ENCODE measurements at places on chromosomes 3 and 15.

- peak; percentile 62 for DNase-seq
Observed at GRCh38 chr15:76340803-76341365, 4.3 kb downstream of the ISL2 start.

GRCh38 chr3:190288836-190289235, 33.4 kb downstream of the CLDN1 start:
- DNase-seq = no peak

DNA sequence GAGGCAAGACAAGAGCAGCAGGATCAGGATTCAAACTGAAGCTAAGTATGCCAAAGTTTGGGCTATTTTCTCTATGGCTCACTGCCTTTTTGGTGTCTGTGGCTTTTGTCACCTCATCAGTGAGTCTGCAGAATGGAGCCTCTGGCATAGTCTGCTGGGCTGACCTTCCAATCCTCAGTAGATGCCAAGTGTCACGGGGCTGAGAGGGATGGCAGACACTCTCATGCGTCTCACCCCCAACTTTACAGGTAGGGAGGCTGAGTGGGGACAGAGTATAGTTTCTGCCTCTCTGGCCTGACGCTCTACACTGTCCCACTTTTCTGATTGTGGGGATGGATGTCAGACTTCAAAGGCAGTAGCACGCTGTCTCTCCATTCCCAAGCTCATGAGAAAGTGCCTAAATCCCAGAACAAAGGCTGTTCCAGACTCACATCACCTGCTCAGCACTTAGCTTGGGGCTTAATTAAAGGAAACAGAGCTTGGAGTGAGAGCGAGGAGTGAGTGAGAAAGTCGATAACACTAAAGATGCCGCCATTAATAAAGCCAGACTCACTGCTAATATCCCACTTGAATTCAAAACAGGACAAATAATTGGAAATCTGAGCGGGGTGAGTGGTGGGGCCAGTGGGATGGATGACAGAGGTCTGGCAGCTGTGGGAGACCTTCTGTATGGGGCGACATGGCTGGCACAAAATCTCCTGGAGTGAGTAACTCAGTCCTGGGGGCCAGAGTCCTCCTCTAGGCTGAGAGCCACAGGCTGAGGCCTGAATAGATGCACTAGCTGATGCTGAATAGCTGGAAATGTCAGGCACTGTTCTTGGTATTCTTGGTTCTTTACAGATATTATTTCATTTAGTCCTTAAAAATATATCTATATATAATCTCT, 78.4 kb upstream of the MRPS22 start:
- DNase-seq = no peak

GRCh38 chr3:157099326-157100095, 60.4 kb downstream of the CCNL1 start:
- peak; percentile 18 for DNase-seq

DNA sequence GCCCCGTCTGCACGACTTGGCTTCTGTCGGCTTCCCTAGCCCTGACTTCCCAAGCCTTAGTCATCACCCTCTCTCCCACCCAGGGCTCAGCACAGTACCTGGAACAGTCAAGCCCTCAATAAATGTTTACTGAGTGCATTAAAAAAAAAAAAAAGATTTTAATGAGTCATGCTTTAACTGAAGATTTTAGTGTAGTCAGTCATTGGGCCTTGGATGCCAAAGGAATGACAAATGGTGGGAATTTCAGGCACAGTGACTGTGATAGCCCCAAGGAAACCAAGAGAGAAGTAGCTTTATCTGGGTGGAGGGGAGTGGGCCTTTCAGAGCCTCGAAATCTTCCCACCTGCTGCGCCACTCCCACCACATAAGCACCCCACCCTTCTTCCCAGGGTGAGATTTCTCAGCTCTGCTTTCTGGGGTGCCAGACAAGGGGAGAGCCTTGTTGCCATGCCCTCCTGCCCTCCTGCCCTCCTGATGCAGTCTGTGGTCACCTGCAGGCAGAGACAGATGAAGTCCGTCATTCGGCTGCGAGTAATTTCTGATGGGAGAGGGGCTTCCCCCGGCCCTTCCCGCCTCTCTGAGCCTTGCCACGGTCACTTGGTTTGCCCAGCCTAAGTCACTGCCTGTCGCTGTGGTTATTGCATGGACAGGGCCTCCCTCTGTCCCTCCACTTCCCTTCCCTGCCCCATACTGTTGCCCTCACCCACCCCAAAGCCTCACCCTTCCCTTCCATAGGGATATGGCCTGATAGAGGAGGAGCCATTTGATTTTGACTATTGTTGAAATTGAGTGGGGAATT, 41.8 kb downstream of the SMAD3 start:
- no peak for DNase-seq

- DNase-seq = no peak
Observed at GRCh38 chr15:66288551-66289185, 4.7 kb upstream of the DIS3L start.

GRCh38 chr3:49649576-49649975, 24.6 kb upstream of the APEH start:
- no peak for DNase-seq

GRCh38 chr15:90037511-90037860, 36.4 kb downstream of the ZNF710 start:
- DNase-seq = no peak

GRCh38 chr3:27976933-27977332, 254.8 kb upstream of the EOMES start:
- no peak for DNase-seq

- DNase-seq = peak; percentile 10
Observed at GRCh38 chr3:120567370-120568201, 28.6 kb upstream of the NDUFB4 start.

- no peak for DNase-seq
Observed at GRCh38 chr15:92463826-92464225, 70.1 kb downstream of the ST8SIA2 start.

DNA sequence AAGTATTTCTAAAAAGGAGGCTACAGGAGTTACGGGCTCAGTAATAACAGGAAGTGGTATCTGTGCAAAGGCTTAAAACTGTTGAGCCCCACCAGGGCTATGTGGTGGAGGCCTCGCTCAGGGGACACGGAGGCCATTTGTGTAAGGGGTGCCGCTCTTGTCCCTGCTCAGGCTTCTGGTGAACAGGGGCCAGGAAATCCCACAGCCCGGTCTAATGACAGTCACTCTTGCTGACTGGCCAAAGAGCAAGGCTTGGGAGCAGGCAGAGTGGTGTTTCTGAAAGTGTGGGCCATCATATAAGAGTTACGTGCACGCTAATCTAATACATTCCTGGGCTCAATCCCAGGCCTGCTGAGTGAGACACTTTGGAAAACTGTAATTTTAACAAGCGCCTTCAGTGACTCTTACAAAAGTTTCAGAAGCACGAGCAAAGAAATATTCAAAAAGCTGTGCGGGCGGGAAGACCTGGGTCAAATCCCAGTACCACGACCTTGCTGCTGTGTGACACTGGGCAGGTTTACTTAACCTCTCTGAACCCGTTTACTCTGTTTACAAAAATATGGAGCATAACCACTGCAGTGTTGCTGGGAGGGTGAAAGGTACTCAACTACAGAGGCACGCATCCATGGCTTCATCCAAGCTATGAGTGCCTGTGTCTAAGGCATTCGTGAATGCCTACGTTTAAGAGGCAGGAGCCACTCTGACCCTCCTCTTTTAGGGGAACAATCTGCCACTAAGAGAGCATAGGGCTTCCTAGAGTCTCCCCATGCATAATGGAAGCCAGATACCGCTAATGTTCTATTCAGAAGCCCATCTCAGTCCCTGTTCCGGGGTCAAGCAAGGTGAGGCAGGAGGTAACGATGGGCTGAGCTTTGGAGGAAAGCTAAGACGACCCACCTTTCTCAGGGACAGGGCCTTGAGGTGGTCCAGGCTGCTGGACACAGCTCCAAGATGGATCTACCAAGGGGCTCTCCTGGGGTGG, 2.0 kb downstream of the ATP10A start:
- peak; percentile 44 for DNase-seq

DNA sequence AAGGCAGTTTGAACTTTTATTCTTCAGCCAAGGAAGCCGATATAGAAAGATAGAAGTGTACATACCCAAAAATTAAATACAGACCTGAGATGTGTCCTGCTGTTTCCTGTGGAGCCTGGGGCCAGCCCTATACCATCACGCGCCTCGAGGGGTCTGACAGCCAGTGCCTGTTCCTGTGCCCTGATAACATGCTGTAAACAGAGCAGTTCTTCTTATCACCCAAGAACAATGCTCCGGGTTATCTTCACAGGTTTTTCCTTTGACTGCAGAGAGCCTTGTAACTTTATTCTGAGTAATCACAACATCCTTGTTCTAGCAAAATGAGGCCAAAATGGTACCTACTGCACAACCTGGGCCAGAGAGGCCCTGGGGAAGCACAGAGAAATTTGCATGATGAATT, 289.7 kb upstream of the CHRM5 start:
- no peak for DNase-seq

GRCh38 chr15:90325726-90326125, 26.4 kb upstream of the ZNF774 start:
- DNase-seq = no peak

GRCh38 chr3:42742688-42743087, 30.4 kb downstream of the CCDC13 start:
- no peak for DNase-seq

DNA sequence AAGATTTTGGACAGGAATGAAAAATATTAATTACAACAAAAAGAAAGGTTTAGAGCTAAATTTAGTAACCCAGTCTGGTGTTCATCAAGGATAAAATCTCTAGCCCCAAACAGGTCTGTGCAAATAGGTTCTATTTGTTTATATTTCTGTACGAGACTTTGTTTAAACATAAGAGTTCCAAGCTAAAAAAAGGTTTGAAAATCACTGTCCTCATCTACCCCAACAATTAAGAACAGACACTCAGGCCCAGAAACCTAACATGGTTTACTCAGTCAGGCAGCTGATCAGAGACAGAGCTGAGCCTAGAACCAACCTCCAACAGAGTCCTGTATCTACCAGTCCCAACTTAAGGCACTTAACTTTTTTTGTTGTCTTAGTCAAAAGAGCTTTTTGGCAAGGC, 49.3 kb downstream of the SNX4 start:
- no peak for DNase-seq

Data from activated naive CD4-positive, alpha-beta T cell treated with anti-CD3 and anti-CD28 coated beads for 36 hours (primary cell).